ENCODE measurements at places on chromosomes 12 and 14.

GRCh38 chr12:19938031-19938430, 430.3 kb upstream of the PDE3A start:
- DNase-seq: no peak

DNA sequence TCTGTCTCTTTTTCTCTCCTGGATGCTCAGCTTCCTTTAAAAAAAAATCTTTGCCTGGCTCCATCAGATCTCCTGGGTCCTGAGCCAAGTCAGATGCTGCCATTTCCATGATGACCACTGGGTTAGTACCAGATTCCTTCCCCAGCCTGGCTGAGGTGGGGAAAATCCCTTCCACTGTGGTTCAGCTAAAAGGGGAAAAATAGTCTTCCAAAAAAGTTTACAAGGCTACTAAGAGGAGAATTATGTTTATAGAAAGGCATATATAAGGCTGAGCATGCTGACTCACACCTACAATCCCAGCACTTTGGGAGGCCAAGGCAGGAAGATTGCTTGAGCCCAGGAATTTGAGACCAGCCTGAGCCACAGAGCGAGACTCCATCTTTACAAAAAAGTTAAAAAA, 28.4 kb upstream of the GAS2L3 start:
- DNase-seq: no peak

GRCh38 chr12:108825201-108825950, 32.0 kb downstream of the SSH1 start:
- no peak for DNase-seq

GRCh38 chr12:51954561-51955361, 3.3 kb downstream of the ACVR1B start:
- no peak for DNase-seq

- no peak for DNase-seq
Observed at GRCh38 chr12:57090924-57091637, 2.2 kb downstream of the NAB2 start.

DNA sequence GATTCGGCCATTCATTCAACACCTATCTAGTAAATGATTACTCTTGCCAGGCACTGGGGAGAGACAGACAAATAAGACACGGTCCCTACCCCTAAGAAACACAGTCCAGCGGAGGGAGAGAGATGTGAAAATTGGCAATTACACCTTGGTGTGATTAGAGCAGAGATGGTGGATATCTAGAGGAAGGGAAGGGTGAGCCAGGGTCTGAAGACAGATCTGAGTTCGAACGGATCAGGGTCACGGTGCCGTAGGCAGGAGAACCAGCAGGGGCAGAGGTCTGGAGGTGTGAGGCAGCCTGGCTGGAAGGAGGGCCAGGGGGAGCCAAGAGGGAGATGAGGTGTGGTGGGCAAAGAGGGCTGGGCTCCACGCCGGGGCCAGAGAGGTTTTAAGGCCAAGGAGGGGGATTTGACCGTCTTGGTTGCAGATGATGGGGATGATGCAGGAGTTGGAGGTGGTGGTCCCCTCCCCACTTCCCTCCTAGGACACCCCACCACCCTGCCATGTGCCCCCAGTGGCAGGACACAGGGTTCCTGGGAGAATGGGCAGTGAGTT, 27.1 kb downstream of the FAM222A start:
- no peak for DNase-seq

- DNase-seq: no peak
Observed at GRCh38 chr12:110355073-110355472, 48.4 kb downstream of the ANAPC7 start.
